ENCODE measurements at places on chromosomes 7 and 10.

- DNase-seq, result no peak
Measured at GRCh38 chr7:150919160-150919559, 59.0 kb downstream of the KCNH2 start.

DNA sequence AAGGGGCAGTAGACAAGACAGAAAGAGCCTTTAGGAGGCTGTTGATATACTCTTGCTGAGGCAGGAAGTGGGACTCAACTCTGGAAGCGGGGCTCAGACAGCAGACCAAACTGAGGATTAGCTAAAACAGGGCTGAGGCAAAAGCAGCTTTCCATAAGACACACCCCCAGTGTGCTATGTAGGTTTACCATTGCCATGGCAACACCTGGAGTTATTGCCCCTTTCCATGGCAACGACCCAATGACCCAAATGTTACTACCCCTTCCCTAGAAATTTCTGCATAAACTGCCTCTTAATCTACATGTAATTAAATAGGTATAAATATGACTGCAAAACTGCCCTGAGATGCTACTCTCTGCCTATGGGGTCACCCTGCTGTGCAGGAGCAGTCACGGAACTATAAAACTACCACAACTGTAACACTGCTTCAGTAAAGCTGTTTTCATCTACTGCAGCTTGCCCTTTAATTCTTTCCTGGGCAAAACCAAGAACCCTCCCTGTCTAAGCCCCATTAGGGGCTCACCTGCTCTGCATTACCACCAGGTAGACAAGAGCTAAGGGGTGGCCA is 348.4 kb upstream of the PODXL start:
- DNase-seq, result no peak

- no peak for DNase-seq
Measured at GRCh38 chr7:119935418-119936025, 337.5 kb upstream of the KCND2 start.

GRCh38 chr10:350981-351501 is 215.8 kb downstream of the ZMYND11 start:
- DNase-seq, result no peak

GRCh38 chr10:69745698-69746097 is 56.0 kb upstream of the COL13A1 start:
- no peak for DNase-seq

GRCh38 chr7:124072603-124073309 is 39.9 kb upstream of the TMEM229A start:
- DNase-seq, result no peak

DNA sequence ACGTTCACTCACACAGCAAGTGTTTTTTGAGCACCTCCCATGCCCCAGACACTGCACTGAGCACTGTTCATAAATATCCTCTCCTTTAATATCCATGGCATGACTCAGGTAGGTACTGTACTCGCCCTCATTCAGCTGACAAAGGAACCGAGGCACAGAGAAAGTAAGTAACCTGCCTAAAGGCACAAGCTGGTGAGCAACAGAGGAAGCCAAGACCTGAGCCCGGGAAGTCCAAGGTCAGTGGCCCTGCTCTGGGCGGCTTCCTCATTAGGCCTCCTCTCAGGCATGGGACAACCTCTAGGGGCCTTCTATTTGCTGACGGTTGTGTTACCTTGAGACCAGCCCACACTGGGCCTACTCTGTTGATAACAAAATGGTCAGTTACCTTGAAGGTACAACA is 45.1 kb upstream of the EZH2 start:
- DNase-seq, result no peak

- no peak for DNase-seq
Measured at GRCh38 chr7:91436655-91437054, 172.4 kb downstream of the FZD1 start.

GRCh38 chr10:23157691-23158369 is 34.3 kb upstream of the PTF1A start:
- no peak for DNase-seq

DNA sequence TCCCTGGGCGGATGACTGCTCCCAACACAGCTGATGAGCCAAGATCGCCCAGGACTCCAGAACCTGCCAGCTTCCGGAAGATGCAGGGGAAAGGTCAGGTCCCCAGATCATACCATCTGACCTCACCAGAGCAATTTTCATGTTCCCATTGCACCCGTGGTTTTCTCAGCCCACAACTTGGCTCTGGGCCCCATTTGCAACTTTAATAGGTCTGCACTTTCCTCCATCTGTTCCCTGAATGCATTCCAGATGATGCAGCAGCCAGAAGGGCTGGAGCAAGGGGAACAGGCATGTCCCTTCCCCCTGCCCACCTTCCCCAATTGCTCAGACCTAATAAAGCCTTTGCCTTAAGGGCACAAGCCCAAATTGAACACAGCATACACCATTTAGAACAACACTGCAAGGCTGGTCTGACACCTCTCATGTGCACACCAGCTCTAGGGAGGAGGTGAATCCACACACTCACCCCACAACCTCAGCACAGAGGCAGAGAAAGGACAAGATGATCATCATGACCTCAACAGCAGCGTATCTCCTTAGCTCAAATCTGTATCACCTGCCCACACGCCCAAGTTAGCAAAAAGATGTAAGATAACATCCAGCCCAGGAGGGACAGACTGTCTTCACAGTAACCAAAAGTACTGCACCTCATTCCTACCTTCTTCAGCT is 87.5 kb downstream of the PLXNA4 start:
- DNase-seq, result no peak

DNA sequence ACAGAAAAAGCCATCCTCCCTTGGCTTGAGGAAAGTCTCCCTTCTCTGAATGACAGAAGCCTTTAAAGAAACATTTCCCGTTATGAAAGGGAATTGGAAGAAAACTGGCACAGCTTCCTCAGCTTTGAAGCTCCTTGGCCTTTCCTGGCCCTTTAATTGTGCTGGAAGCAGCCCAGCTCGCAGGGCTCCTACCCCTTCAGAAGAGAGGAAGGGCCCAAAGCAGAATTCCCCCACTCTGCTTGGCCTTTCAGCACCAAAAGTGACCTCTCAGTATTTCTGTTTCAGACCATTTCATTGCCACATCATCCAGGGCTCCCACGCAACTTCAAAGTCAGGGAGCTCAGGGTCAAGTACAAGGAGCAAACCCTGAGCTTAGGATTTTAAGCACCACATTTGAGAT is 4.2 kb downstream of the AFAP1L2 start:
- no peak for DNase-seq

DNA sequence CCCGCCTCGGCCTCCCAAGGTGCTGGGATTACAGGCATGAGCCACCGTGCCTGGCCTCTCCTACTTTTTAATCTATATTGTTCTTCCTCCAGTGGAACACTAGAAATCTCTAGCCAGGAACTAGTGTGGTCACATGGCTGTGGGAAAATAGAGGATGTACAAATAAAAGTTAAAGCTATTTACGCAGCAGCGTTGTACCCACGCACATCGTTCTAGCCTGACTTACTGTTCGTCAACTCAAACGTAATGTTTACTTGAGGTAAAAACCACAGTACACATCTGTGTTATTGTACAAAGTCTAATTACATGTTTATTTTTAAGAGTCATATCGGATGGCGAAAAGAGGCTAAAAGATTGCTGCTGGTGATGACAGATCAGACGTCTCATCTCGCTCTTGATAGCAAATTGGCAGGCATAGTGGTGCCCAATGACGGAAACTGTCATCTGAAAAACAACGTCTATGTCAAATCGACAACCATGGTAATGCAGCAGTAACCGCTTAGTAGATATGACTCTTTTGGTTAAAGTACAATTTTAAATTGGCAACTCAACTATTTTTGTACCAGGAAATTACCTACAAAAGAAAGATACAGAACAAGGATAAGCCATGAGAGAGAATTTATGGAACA is 50.8 kb downstream of the ITGB8 start:
- DNase-seq, result no peak

GRCh38 chr10:112497347-112497950 is 50.4 kb downstream of the VTI1A start:
- no peak for DNase-seq

- no peak for DNase-seq
Measured at GRCh38 chr10:1643161-1643907, 94.0 kb downstream of the ADARB2 start.

DNA sequence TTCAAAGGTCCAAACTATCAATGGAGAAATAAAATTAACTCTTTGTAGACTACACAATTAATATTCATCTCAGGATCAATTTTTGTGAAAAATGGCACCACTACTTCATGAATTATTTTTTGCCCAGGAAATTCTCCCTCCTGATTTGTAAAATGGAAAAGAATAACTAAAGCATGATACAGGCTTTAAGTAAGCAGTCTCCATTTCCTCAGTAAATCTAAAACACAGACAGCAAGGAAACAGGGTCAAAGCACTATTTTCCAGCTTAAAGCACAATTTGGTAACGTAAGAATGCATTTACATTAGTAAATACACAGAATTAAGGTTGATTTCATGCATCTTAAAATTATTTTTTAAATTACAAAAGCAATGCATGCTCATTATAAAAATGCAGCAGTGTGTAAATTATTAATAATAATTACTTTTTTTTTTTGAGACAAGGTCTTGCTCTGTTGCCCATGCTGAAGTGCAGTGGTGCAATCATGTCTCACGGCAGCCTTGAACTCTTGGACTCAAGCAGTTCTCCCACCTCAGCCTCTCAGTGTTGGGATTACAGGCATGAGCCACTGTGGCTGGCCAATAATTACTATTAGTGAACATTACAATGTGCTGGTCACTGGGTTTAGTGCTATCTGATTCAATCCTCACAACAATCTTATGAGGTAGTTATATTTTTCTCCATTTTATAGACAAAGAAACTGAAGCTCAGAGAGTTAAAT is 26.1 kb upstream of the VCL start:
- DNase-seq, result no peak

GRCh38 chr7:136585954-136586670 is 282.3 kb upstream of the CHRM2 start:
- DNase-seq, result no peak

- no peak for DNase-seq
Measured at GRCh38 chr7:1224086-1224716, 8.5 kb upstream of the UNCX start.

DNA sequence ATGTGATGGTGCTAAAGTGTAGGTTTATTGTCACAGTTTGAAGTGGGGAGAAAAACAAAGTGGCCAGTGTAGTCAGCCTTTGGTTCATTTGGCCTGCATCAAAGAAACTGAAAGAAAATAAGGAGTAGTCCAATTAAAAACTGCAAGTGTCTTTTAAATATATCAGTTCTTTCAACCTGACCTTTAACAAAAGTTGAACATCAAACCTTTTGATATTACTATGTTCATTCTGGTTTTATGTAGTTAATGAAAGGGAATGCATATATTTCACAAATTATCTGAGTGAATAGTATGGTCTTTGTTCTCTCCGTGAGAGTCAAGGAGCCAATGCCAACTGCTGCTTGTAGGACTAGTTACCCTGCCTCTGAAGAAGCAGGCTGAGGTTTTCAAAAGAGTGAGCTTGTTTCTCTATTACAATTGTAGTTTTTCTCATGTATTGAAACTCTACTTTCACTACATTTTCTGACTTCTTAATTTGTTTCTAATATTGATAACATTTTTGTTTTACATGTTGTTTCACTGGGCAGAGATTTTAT is 1160.8 kb upstream of the LRRTM3 start:
- no peak for DNase-seq

DNA sequence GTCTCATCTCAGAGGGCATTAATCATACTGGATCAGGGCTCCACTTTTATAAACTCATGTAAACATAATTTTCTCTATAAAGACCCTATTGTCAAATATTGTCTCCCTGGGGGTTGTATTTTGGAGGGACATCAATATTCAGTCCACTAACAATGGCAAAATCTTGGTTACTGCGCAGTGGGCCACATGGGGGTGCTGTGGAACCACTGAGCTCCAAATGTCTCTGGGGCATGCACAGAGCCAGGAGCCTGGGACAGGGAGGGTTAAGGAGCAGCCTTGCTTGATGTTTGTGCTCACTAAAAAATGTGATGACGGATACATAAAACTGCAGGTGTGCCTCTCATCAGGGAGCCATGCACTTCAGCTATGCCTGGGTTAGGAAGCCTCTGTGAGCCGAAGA is 62.1 kb upstream of the PRSS58 start:
- DNase-seq, result no peak

DNA sequence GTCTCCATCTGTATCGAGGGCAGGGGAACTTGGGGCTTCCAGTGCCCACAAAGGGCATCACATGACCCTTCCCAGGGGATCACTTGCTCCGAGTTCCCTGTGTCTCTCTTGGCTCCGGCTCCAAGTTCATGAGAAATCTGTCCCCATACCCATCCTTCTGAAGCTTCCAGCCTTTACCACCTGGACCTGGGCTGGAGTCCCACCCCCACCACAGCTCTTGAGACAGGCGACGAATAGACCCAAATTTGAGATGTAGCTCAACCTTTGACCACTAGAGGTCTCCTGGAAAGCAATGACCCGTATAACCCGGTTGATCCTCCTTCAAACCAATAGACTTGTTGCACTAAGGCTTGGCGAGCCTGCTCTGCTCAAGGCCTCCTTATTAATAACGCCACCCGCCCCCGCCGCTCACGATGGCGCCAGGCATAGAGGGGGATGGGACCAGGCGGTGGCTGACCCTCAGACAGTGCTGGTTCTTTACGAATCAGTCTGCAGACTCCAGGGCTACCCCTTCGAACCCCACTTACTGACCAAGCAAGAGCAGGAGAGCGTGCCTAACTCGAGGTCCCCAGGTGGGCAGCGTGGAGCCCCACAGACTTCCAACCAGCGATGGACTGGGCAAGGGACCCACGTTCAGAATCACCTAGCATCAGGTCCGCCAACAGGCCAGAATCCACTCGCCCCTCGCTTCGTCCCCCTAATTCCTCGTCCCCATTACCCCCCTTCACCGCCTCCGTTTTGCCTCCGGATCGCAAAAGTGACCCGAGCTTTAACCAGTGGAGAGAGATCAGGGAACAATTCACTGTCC is 4.4 kb upstream of the ARID5B start:
- DNase-seq, result no peak

- DNase-seq, result no peak
Measured at GRCh38 chr7:130409712-130410072, 29.4 kb downstream of the CPA1 start.

DNA sequence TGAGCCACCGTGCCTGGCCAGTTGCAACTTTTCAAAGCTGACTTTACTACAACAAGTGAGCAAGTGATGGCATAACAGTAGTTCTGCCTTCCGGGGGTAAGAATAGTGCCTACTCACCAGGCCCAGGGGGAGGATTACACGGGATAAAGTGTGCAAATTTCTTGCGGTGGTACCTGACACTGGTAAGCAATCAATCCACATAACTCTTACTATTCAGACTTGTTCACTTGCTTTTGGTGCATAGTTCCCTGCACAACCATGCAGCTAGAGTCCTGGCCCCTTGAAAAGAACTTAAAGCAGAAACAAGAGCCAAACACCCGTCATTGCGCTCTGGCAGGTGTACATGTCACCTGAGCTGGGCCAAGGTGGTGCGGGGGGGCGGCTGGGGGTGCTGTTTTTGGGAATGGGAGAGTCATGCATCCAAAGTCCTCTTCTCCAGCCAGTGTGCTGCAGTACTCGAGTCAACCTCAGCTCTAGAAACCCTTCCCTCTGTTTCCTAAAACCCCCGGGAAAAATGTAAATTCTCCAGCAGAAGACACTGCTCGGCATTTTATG is 5.4 kb upstream of the COBL start:
- DNase-seq, result no peak
